ENCODE measurements at places on chromosomes 3 and 15. TPM values are rescaled to one million over a fixed set of nuclear protein-coding genes. Genes with fewer than 3 reads are reported as not detected.

DNA sequence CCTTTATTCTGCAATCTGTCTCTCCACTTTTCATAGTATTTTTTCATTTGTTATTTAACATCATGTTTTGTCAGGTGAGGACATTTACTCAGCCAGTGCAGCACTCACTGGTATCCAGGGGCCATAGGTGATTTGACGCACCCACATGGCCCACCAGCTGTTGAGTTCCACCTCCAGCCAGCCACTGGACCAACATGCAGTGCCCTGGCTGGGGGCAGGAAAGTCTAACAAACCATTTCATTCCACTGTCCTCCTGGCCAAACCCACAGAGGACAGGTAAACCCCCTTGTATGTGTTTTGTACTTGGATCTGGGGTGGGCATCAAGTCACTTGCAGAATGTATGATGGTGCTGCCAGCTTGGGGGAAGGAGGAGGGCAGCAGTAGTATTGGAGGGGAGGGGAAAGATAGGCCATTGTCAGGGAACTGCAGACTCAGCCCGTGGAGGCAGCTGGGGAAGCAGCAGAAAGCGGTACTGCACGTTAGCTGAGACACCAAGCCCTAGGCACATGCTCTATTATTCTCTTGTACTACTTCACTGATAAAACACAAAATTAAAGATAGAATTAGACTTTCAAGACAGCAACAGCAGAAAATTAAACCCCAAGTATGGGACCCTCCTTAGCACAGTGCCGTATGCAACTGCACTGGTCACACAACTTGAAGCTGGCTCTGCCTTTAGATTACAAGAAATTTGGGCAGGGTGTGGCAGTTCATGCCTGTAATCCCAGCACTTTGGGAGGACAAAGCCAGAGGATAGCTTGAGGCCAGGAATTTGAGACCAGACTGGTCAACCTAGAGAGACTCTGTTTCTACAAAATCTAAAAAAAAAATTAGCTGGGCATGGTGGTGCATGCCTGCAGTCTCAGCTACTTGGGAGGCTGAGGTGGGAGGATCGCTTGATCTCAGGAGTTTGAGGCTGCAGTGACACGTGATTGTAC lies 15.4 kb upstream of the RPL24 start:
- no peaks in the 10 kb centered on the region for H3K36me3 ChIP-seq
- no peaks in the 10 kb centered on the region for H3K27me3 ChIP-seq
- peaks cover 22% of the 10 kb centered on the region for H3K4me1 ChIP-seq
- peak overlapping the region; percentile 57 for H3K27ac ChIP-seq
- no peak for DNase-seq

GRCh38 chr3:160678292-160678842 lies 1.4 kb downstream of the ARL14 start:
- peak overlapping the region; percentile 48 for H3K4me3 ChIP-seq
- H3K27me3 ChIP-seq = no peaks in the 10 kb centered on the region
- DNase-seq = no peak
- H3K36me3 ChIP-seq = peaks cover 5% of the 10 kb centered on the region

DNA sequence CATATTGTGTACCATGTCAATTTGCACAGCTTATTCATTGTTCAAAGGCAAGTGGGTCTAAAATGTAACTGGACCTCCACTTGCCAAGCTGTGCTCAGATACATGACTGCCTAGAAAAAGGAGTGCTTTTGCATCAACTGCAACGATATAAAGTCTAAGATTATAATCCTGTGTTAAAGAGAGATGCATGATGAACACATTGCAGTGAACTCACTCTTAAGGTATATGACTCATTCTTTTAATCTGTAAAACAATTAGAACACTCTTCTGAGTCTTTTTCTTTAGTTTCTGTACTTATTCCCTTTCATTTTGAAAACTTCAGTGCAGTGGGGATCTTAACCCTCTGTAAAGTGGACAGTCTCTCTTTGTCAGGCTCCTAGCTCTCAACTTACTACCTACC lies 982.8 kb downstream of the ROBO1 start:
- H3K27ac ChIP-seq = no peak overlapping the region
- no peak for DNase-seq
- H3K27me3 ChIP-seq = no peaks in the 10 kb centered on the region
- no peaks in the 10 kb centered on the region for H3K36me3 ChIP-seq
- no peak overlapping the region for H3K4me3 ChIP-seq

GRCh38 chr3:27171113-27171512 lies 198.1 kb downstream of the NEK10 start:
- no peaks in the 10 kb centered on the region for H3K36me3 ChIP-seq
- H3K4me1 ChIP-seq = no peaks in the 10 kb centered on the region
- no peak overlapping the region for H3K27ac ChIP-seq
- no peaks in the 10 kb centered on the region for H3K27me3 ChIP-seq

DNA sequence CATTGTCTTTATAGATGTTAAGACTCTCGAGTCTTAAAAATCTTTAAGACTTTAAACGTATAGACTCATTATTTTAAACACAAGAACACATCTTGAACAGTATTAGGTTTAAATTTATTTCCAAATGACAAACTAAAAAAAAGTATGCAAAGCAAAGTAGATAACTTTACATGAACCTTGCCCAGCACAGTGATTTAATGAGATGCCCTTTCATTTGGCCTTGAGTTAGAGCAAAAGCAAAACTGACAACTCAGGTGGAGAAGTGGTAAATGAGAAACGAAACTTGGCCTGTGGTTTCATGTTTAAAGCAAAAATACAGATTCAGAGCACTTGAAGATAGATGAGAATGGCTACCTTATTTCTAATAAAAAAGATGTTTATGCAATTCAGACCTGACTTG lies 8.6 kb downstream of the GPR15 start:
- H3K4me3 ChIP-seq = no peak overlapping the region
- no peak for DNase-seq
- H3K27ac ChIP-seq = no peak overlapping the region

DNA sequence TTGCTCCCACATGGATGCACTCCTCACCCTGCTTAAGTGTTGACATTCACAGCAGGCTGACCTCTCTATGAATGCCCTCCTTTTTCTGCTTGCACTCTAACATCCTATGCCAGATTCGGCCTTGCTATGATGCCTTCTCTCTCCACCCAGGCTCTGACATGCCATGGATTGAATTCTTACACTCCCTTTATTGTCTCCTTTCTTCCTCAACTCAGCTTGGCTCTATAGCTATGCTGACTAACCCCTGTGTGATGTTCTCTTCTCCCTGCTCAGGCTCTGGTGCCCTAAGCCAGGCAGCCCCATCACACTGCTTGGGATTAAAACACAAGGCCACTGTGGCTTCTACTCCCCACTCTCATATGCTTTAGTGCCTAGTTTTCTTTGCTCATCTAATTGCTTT lies 563.7 kb downstream of the NSUN3 start:
- no peak overlapping the region for H3K4me3 ChIP-seq
- H3K27ac ChIP-seq = no peak overlapping the region
- H3K27me3 ChIP-seq = no peaks in the 10 kb centered on the region

DNA sequence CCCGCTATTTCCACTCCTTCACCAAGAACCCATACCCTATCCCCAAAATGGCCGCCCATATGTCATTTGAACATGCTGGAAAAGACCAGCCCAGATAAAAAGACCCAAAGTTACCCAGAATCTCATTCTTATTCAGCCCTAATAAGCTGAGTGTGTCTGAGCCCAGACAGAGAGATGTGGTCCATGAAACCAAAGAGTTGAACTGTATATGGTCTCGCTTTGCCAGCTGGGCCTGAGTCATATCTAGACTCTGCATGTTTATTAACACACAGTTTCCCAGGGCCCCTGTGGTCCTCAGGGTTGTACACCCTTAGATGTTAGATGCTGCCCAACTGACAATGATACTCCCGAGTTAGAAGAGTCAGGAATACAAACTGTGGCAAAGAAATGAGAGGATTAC lies 201.9 kb upstream of the STRIT1 start:
- no peak overlapping the region for H3K27ac ChIP-seq
- DNase-seq = no peak
- H3K27me3 ChIP-seq = no peaks in the 10 kb centered on the region
- peaks cover 8% of the 10 kb centered on the region for H3K4me1 ChIP-seq

DNA sequence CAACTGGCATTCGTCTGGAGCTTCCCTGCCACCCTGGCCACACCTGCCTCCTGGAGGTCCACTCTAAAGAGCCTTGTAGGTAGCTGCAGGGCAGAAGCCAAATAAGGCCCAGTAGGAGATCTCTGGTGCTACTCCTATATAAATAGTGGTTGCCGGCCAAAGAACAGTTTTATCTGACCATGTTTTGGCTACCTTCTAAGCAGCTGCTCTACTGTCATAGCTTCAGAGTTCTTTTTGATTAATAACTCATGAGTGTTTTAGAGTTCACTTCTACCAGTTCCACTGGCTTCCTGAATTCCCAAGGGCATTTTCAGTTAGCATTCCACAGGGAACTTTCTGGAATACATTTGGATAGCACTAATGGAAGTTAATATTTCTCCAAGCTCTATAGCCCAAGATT lies 154.6 kb downstream of the B3GALNT1 start:
- no peaks in the 10 kb centered on the region for H3K27me3 ChIP-seq
- H3K4me3 ChIP-seq = no peak overlapping the region
- no peaks in the 10 kb centered on the region for H3K4me1 ChIP-seq
- H3K27ac ChIP-seq = no peak overlapping the region

PRKCD gene
- 30.1 TPM for total RNA-seq

METTL6 gene
- 14.2 TPM for total RNA-seq

GRCh38 chr3:13233487-13234485 lies 160.6 kb upstream of the IQSEC1 start:
- peaks cover 24% of the 10 kb centered on the region for H3K4me1 ChIP-seq
- H3K36me3 ChIP-seq = no peaks in the 10 kb centered on the region
- no peak overlapping the region for H3K27ac ChIP-seq
- no peak overlapping the region for H3K4me3 ChIP-seq

- DNase-seq = no peak
- H3K4me3 ChIP-seq = no peak overlapping the region
- no peak overlapping the region for H3K27ac ChIP-seq
- no peaks in the 10 kb centered on the region for H3K36me3 ChIP-seq
- H3K27me3 ChIP-seq = no peaks in the 10 kb centered on the region
- no peaks in the 10 kb centered on the region for H3K4me1 ChIP-seq
Observed at GRCh38 chr3:155553780-155554179, 191.1 kb downstream of the PLCH1 start.

AHSG gene
- not detected for total RNA-seq

TUSC7 gene
- total RNA-seq = not detected

- H3K4me3 ChIP-seq = no peak overlapping the region
- H3K27ac ChIP-seq = no peak overlapping the region
- no peaks in the 10 kb centered on the region for H3K36me3 ChIP-seq
- H3K4me1 ChIP-seq = no peaks in the 10 kb centered on the region
- DNase-seq = no peak
Observed at GRCh38 chr15:29571792-29572431, 250.4 kb downstream of the TJP1 start.

All from PC-9 (cell line).